Lung (tissue), 17 donors: ENCODE measurements at places on chromosomes 2 and 18. TPM values are rescaled to one million over a fixed set of nuclear protein-coding genes. Genes with fewer than 3 reads are reported as not detected.
A peak's percentile ranks its signal among the peaks of the same experiment; 100 is the strongest.

Gene SMPD4
- total RNA-seq: 27.6 TPM

Gene UGT1A5
- 0.34 TPM for total RNA-seq

Gene UBE2E3
- 44.1 TPM for total RNA-seq

Gene CD8A
- 1.1 TPM for total RNA-seq

Gene PPP1R1C
- total RNA-seq: 3.9 TPM

Gene CCDC93
- total RNA-seq: 45.6 TPM

Gene SP140
- 6.7 TPM for total RNA-seq

DNA sequence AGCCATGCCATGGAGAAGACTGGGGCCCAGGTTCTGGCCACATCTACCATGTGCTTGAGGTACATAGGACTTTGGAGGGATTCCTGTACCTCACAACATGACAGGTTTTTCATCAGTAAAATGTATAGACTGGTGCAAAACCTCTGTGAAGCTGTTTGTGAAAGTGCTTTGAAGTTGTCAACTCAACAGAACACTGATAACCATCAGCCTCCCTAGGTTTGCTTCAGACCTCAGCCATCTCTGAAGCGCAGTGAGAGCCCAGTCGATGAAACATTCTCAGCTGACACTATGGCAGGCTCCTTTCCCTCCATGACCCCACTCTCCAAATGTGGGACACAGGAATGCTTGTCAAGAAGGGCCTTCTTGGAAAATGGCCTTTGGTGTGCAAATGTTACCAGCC is 38.6 kb downstream of the STK25 start:
- H3K36me3 ChIP-seq: peaks cover 3% of the 10 kb centered on the region
- no peak for DNase-seq
- H3K4me1 ChIP-seq: no peaks in the 10 kb centered on the region
- H3K27ac ChIP-seq: no peak overlapping the region
- no peak overlapping the region for H3K4me3 ChIP-seq
- no peaks in the 10 kb centered on the region for H3K27me3 ChIP-seq

DNA sequence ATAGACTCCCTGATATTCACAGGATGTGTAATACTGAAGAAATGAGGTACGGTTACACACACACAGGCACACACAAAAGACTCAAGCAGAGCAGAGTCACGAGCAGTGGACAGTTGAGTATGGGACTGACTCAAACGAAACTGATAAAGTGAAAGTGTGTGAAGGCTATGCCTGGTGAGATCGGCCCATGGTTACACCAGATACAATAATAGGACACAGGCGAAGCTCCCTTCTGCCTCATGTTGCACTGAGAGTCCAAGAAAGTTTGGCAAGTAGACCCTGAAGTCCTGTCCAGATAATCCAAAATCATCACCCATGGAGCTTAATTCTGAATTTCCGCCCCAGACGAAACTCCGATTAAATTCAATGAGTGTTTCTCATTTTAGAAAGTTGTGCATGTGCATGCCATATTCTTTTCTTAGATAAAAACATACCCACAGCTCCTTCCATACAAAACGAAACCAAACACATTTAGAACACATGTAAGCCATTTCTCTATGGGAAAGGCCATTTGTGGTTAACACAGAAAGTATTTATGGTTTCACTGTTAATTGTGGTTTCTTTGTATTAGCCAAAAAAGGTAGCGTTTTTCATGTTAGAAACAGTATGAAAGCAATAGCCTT is 567.6 kb downstream of the PLCL1 start:
- no peaks in the 10 kb centered on the region for H3K36me3 ChIP-seq
- H3K27me3 ChIP-seq: no peaks in the 10 kb centered on the region
- H3K4me3 ChIP-seq: no peak overlapping the region

- H3K4me3 ChIP-seq: no peak overlapping the region
- no peak overlapping the region for H3K27ac ChIP-seq
- no peaks in the 10 kb centered on the region for H3K4me1 ChIP-seq
- H3K36me3 ChIP-seq: no peaks in the 10 kb centered on the region
- H3K27me3 ChIP-seq: no peaks in the 10 kb centered on the region
These were observed 74.7 kb upstream of the KCNJ3 start for GRCh38 chr2:154623819-154624218.

DNA sequence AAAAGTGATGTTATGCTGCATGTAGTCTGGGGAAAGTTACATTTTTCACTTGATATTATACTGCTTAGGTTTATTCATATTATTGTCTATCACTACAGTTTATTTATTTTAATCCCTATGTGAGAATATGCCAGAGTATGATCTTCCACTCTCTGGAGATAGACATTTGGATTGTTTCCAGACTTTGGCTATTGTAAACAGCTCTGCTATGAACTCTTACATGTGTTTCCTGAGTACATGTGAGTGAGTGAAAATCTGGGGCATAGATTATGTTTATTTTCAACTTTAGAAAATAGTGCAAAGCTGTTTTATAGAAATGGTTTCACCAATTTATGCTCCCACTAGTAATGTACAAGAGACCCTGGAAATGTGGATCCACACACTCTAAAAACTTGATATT is 49.0 kb upstream of the EPAS1 start:
- no peaks in the 10 kb centered on the region for H3K36me3 ChIP-seq
- DNase-seq: peak; percentile 84
- no peaks in the 10 kb centered on the region for H3K27me3 ChIP-seq
- no peak overlapping the region for H3K27ac ChIP-seq
- H3K4me3 ChIP-seq: no peak overlapping the region
- peaks cover 10% of the 10 kb centered on the region for H3K4me1 ChIP-seq

DNA sequence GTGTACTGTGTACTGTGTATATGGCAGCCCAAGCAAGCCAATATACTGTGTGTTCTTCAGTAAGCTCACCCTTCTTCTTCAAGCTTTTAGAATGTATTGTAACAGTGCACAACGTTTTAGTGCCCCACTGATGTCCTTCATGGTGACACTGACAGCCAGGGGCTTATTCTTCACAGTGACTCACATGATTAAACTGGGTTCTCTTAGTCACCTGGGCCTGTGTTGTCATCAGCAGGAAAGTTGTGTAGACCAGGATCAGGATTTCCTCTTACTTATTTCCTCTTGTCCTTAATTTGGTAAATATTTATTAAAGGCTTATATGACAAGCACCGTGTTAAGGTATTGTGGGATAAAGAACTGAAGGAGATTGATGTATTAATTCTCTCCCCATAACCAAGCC is 67.9 kb upstream of the THOC1 start:
- no peak overlapping the region for H3K4me3 ChIP-seq
- H3K27me3 ChIP-seq: no peaks in the 10 kb centered on the region
- H3K27ac ChIP-seq: no peak overlapping the region
- no peak for DNase-seq

DNA sequence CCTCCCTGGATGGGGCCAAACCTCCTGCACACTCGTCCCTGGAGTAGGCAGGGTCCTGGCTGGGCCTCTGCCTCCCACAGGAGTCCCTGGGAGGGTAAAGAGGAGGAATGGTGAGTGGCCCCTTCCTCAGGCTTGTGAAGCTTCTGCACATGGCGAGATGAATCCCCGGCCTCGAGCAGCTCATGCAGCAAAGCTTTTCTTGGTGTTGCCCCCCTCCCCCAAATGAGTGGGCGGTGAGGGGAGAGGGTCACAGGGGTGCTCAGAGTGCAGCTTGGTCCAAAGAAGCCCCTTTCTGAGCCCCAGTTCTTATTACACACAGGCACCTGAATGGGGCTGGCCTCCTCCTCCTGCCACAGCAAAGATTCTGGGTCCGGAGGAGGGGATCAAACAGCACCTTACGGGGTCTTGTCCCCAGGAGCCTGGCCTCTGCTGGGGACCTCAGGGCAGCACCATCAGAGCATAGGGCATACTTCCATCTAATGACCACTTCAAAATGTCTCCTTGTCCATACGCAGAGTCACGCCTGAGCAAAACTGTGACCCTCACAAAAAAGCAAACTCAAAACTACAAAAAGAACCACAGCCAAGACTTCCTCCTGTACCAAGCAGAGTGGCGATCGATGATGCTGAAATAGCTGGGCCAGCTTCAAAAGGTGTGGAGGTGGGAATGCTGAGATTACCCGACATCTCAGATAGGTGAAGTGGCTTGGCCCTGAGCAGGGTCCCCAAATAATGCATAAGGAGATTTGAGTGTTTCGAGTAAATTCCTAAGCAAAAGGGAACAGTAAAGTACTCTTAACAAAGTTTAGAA is 148.4 kb upstream of the TWIST2 start:
- H3K4me1 ChIP-seq: peaks cover 34% of the 10 kb centered on the region
- DNase-seq: no peak
- H3K27me3 ChIP-seq: no peaks in the 10 kb centered on the region
- no peak overlapping the region for H3K27ac ChIP-seq

- H3K4me3 ChIP-seq: no peak overlapping the region
- no peaks in the 10 kb centered on the region for H3K36me3 ChIP-seq
- H3K4me1 ChIP-seq: peaks cover 5% of the 10 kb centered on the region
- no peak overlapping the region for H3K27ac ChIP-seq
These were observed 265.9 kb downstream of the TFCP2L1 start for GRCh38 chr2:121019071-121019470.

DNA sequence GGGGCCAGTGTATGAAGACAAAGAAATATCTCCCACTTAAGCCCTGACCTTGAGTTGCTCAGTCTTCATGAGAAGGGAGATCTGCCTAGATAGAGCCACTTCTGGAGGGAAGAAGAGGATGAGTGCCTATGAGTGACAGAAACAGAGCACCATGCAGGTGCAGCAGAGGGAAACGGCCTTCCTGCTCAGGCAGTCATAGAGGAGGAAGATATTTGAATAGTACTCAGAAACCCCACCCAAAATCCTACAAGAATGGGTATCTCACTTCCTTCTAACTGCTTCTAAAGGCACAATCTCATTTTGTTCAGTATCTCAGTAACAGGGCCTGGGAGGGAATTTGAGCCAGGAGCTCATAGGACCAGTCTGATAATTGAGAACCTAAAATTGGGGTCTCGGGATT is 339.3 kb downstream of the ALK start:
- H3K36me3 ChIP-seq: no peaks in the 10 kb centered on the region
- H3K27me3 ChIP-seq: no peaks in the 10 kb centered on the region
- H3K27ac ChIP-seq: no peak overlapping the region
- H3K4me3 ChIP-seq: no peak overlapping the region
- H3K4me1 ChIP-seq: no peaks in the 10 kb centered on the region

- DNase-seq: peak; percentile 92
- no peaks in the 10 kb centered on the region for H3K27me3 ChIP-seq
- no peak within 1 kb of the TSS for H3K27ac ChIP-seq
- H3K4me3 ChIP-seq: peak within 1 kb of the TSS; percentile 92
These were observed at the start of gene PASK for GRCh38 chr2:241148891-241149674. TSS of gene PASK (minus strand) at chr2:241149472. CDS start at chr2:241143032, 6,440 bp downstream.

GRCh38 chr2:33134791-33135560 is 188.2 kb downstream of the LTBP1 start:
- H3K27me3 ChIP-seq: no peaks in the 10 kb centered on the region
- H3K4me1 ChIP-seq: peaks cover 8% of the 10 kb centered on the region
- H3K27ac ChIP-seq: peak overlapping the region; percentile 82
- no peaks in the 10 kb centered on the region for H3K36me3 ChIP-seq
- H3K4me3 ChIP-seq: no peak overlapping the region
- peak; percentile 86 for DNase-seq

- DNase-seq: no peak
- no peaks in the 10 kb centered on the region for H3K27me3 ChIP-seq
These were observed 691.3 kb downstream of the LRP1B start for GRCh38 chr2:141439524-141439923.

- H3K27ac ChIP-seq: no peak overlapping the region
- H3K36me3 ChIP-seq: no peaks in the 10 kb centered on the region
- DNase-seq: no peak
- no peaks in the 10 kb centered on the region for H3K27me3 ChIP-seq
- H3K4me1 ChIP-seq: no peaks in the 10 kb centered on the region
- no peak overlapping the region for H3K4me3 ChIP-seq
These were observed 121.6 kb downstream of the SNTG2 start for GRCh38 chr2:1072250-1072649.

GRCh38 chr2:240196716-240197461 is 56.4 kb upstream of the OTOS start:
- peak; percentile 16 for DNase-seq
- no peak overlapping the region for H3K4me3 ChIP-seq
- H3K36me3 ChIP-seq: no peaks in the 10 kb centered on the region
- H3K4me1 ChIP-seq: no peaks in the 10 kb centered on the region
- H3K27me3 ChIP-seq: peaks cover 6% of the 10 kb centered on the region
- H3K27ac ChIP-seq: no peak overlapping the region

DNA sequence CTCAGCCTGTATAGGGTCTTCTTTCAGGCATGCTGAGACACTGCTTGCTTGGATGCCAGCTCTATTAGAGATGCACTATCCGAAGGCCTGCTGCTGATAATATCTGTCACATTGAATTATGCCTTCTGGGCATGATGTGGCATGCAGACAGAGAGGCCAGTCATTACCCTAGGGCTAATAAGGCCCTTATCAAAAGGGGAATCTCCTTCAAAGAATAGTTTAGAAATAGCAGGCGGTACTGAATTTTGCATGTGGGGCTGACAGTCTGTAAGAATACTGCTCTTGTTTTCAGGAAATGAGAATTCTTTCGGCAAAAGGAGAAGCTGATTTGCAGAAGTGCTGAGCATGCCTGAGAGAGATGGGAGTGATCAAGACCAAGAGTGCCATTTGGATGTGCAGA is 13.1 kb upstream of the LHCGR start:
- H3K36me3 ChIP-seq: no peaks in the 10 kb centered on the region
- no peaks in the 10 kb centered on the region for H3K27me3 ChIP-seq
- no peak overlapping the region for H3K4me3 ChIP-seq
- no peak overlapping the region for H3K27ac ChIP-seq
- no peak for DNase-seq

GRCh38 chr2:212940816-212941215 is 210.6 kb downstream of the IKZF2 start:
- H3K27me3 ChIP-seq: no peaks in the 10 kb centered on the region
- peak; percentile 49 for DNase-seq
- H3K4me3 ChIP-seq: no peak overlapping the region
- no peaks in the 10 kb centered on the region for H3K36me3 ChIP-seq

GRCh38 chr2:195337597-195337996 is 319.4 kb upstream of the SLC39A10 start:
- no peaks in the 10 kb centered on the region for H3K4me1 ChIP-seq
- DNase-seq: no peak
- no peak overlapping the region for H3K4me3 ChIP-seq
- H3K27me3 ChIP-seq: no peaks in the 10 kb centered on the region
- no peaks in the 10 kb centered on the region for H3K36me3 ChIP-seq

DNA sequence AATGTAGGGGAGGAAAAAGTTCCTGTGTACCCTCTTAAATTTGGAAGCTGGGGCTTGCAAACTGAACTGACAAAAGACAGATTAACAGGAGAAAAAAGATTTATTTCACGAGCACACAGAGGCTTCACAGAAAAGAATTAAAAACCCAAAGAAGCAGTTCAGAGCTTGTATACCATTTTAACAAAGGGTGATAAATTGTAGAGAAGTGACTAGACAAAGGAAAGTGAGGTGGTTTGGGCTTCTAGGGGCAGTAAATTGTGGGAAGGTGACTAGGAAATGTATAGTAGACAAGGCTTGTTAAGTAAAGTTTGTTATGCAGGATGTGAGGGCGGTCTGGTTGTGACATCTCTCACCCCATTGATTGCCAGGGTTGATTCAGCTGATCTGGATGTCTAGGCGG is 53.5 kb upstream of the ZDBF2 start:
- no peaks in the 10 kb centered on the region for H3K27me3 ChIP-seq
- no peak overlapping the region for H3K27ac ChIP-seq
- H3K4me1 ChIP-seq: no peaks in the 10 kb centered on the region
